ENCODE measurements at places on chromosomes 5 and 9.

DNA sequence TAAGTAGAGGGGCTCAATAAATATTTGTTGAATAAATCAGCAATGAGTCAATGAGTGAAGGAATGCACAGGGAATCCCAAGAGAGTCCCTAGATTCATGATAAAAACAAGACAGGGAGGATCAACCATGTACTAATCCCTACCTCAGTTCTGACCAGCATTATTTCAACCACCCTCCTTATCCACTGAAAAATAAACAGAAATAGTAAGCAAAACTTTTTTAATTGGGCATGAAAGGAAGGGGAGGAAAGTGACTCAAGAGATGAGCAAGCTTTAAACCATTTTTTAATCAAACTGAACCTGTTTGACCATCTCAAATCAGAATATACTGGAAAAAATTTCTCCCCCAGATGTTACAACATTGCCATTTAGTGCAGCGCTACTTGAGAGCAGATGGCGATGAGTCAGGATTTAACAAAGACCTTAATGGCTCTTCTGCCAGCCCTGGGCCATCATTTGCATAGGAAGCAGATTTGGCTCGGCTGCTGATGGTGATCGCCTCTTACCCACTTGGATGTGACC lies 194.8 kb upstream of the SLC30A5 start:
- no peak for DNase-seq

GRCh38 chr5:60687927-60688720 lies 11.8 kb downstream of the DEPDC1B start:
- DNase-seq, result no peak

DNA sequence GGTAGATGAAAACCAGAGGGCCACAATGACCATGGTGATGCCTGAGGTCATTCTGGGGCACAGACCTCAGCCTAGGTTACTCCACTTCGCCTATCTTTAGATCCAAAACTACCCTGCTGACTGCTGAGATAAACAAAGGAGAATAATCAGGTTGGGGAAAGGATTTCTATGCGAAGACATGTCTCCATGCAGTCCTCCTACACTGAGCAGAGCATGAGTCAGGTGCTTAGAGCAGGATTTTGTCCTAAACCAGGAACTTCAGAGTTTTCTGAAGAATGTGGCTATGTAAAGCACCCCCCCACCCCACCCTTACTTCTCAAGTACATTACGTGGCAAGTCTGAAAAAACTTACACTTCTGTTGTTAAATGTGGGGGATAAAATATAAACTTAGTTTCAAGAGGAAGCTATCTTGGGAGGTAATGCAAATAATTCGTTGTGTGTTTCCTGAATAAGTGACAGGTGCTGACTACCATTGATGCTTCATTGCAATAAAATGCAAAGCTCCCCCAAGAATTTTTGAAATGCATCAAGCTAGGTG lies 19.4 kb downstream of the PDCD1LG2 start:
- DNase-seq, result no peak

DNA sequence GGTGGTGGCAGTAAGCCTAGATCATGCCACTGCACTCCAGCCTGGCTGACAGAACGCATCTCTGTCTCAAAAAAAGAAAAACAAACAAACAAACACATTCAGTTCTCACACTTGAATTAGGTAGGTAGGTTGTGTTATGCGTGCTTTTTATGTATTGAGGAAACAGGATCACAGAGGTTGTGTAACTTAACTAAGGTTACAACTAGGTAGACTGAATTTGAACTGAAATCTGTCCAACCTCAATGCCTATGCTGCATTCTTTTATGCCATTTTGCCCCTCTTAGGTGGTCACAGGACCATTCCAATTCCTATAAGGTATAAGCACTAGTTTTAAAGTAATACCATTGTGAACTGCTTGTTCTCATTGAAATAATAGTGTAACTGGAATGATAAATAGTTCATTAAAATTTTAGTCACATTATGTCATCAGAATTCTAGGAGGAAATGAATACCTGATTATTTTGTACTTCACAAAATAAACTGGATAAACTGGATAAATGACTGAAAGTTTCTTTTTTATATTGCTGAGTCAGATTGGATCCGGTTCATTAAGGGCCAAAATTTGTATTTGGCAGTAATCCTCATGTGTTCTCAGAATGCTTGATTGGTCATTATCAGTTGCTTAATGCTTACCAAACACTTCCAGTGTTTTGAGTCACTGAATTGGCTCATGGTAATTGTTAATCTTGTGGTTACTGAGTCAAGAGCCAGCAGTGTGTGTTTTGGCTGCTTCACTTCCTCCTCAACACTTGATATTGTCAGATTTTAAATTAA lies 7.1 kb downstream of the UBAP1 start:
- DNase-seq, result no peak

DNA sequence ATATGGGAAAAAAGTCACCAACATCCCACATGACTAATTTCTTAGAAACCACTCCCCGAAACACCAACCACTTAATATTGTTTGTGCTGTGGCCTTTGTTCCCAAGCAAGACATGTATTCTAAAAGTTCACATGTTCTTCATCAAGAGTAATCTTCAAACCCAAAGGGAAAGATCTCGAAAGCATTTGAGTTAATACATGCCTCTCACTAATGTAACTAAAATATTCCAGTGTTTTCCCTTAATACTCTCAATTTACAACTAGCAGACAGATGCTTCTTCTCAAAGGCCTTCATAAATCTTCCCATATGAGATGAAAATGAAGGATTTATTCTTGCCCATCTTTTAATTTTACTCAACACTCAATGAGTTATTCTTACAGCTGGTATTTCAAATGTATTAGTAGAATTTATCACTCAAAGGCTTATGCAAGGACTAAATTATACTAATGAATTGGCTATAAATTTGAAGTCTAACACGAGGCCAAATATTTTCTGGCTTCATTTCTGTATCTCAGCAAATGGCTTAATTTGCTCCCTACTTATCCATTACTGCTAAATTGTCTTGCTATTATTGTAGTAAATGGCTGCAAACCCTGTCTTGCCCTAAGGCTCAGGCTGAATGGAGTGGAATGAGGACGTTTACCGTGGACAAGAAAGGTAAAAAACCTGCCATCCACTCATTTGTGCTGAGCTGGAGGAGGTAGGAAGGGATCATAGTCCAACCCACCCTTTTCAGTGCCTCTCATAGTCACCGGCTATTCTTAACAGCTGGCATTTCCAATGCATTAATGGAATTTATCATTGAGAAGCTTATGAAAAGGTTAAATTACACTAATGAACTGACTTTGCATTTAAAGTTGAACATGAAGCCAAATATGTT lies 474.4 kb downstream of the RASEF start:
- DNase-seq, result no peak

GRCh38 chr5:135034963-135035677 lies 1.1 kb upstream of the PITX1 start:
- DNase-seq, result no peak

- no peak for DNase-seq
Measured at GRCh38 chr9:79023134-79023580, 548.6 kb upstream of the TLE4 start.

DNA sequence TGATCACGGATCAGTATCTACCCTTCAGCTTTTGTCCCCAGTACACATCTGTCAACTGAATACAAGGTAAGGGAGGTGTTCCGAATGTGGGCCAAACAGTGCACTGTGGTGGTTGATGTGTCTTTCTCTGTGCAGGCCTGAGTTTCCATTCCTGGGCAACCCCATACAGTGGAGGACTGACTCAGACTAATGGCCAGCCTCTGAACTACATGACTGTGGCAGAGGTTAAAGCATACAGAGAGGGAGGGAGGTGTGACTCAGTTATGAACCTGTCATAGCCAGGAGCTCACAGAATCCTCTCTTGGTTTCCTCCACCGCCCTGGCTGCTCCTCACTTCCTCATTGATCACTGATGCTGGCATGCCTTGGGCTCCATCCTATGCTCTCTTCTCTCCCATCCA lies 136.4 kb upstream of the TAS2R1 start:
- DNase-seq, result no peak

- DNase-seq, result no peak
Measured at GRCh38 chr5:132458226-132458560, 32.4 kb downstream of the IRF1 start.

DNA sequence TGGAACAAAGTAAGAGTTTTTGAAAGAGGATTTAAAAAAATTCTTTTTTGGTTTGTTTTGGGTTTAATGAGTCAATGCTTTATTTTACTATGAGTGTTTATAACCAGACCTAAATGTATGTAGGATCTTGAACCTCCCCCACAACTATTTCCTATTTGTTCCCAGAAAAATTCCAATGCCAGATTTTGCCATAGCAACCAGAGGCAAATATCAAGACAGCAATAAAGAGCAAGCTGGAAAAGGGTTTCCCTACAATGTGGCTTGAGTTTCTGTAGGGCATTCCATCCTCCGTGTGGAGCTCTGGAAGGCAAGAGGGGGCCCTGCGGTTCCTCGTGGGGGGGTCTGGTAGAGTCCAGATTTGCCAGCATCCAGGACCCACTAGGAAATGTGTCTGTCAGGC lies 27.8 kb upstream of the GDNF start:
- no peak for DNase-seq

GRCh38 chr9:86766912-86767311 lies 180.4 kb downstream of the GAS1 start:
- no peak for DNase-seq

- no peak for DNase-seq
Measured at GRCh38 chr9:92176068-92176799, 61.0 kb upstream of the SPTLC1 start.

GRCh38 chr9:10651012-10651411 lies 38.2 kb upstream of the PTPRD start:
- DNase-seq, result no peak

- DNase-seq, result no peak
Measured at GRCh38 chr5:158928404-158928803, 171.3 kb downstream of the EBF1 start.

DNA sequence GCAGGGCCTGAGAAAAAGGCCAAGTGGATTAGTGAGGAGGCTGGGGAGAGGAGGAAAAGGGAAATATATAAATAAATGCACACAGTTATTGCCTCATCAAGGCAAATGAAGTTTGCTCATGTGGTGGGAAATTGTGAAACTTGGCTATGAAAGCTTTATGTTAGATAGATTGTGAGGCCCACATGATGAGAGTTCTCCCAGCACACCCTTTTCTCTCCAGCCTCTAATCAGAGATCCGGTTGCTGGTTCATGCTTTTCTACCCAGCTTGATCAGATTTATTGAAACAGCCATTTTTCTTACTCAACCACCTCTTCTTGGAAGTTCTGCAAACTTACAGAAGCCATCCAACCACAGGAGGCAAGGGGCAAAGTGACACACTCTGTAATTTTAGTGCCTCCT lies 125.8 kb upstream of the KLF4 start:
- no peak for DNase-seq

DNA sequence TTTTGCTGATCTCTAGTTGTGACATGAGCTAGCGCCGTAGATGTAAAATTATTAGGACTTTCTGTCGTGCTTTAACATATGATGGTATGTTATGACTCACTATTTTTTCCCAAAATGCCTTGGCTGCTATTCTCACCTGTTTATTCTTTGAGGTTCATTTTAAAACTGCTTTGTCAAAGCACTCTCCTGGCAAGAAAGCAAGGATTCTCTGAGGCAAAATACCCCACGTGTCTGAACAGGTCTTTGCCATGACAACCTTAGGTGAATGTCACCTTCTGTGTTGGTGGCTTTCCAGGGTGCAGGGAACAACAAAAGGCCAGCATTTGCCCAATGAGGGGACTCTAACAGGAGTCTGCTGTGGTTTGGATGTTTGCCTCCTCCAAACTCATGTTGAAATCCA lies 30.6 kb upstream of the COL5A1 start:
- no peak for DNase-seq

GRCh38 chr9:16254674-16255073 lies 615.8 kb downstream of the BNC2 start:
- DNase-seq, result no peak

- no peak for DNase-seq
Measured at GRCh38 chr5:55407984-55408383, 100.2 kb downstream of the MTREX start.

GRCh38 chr5:115098041-115098702 lies 71.5 kb downstream of the TRIM36 start:
- DNase-seq, result no peak

DNA sequence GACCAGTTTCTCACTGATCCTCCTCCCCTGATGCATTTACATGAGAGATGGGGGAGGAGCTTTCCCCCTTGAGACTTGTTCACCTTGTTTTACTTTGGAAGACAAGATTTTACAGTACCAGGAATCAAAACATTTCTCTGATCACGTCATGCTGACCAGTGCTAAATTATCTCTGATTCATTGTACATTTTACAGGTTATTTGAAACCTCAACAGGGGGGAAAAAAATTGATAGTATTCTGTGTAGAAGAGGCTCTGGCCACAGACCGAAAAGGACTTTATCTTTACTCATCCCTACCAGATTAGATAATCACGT lies 133.9 kb downstream of the GRIA1 start:
- DNase-seq, result no peak

GRCh38 chr5:36041537-36041845 lies 25.2 kb downstream of the UGT3A2 start:
- no peak for DNase-seq

DNA sequence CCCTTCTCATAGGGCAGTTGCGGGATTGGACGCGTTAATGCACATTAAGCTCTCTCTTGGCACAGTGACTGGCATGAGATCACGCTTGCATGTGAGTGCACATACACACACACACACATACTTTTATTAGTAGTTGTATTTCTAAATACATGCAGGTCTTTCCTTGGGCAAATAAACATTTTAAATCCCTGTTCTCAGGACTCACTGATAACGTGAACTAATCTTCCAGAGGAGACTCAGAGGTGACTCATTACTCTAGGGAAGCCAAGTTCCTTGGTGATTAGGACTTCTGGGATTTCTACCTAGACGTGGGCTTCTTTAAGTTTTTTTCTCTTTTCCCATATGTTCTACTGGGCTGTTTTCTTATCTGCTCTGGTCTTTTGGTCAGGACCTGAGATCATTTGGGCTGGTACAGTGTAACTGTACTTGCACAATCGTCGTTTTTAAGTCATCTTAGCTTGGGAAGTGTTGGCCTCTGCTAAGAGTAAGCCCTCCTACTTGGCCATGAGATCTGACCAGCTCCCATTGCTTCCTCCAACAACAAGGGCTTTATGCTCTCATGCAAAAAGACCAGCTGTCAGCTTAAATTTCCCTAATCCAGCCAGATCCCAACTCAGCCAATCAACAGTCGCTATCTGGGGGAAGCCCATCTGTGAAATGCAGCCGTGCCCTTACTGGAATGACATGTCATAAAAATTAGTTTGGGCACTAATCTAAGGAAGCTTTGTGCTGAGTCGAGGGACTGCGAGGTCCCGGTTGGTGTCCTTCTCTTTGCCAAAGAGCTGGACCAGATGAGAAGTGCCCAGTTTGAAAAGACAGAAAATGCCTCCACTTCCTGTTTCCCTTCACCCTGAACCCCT lies 176.4 kb upstream of the ANKRD55 start:
- no peak for DNase-seq

GRCh38 chr5:107365320-107366109 lies 305.2 kb downstream of the EFNA5 start:
- no peak for DNase-seq

GRCh38 chr5:169695919-169696490 lies 58.9 kb downstream of the DOCK2 start:
- no peak for DNase-seq
